ENCODE measurements at places on chromosomes 1 and 21.

- DNase-seq, result no peak
Observed at GRCh38 chr1:82491301-82492048, 690.7 kb downstream of the ADGRL2 start.

DNA sequence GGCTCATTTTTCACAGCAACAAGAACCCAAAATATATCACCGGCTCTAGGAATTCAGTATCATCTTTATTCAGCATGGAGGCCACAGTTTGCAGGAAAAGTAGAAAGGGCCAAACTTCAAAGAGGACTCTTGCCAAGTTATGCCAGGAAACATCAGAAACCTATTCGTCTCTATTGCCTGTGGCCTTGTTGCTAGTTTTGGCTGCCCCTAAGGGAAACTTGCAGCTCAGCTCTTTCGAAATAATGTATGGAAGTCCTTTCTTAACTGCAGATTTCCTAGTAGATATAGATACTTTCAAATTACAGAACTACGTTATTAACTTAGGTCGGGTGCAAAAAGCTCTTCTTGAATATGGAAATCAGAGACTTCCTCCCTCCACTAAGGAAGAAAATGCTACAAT, 4.2 kb upstream of the NENF start:
- DNase-seq, result no peak

- DNase-seq, result no peak
Observed at GRCh38 chr21:46482846-46483231, 24.1 kb downstream of the DIP2A start.

DNA sequence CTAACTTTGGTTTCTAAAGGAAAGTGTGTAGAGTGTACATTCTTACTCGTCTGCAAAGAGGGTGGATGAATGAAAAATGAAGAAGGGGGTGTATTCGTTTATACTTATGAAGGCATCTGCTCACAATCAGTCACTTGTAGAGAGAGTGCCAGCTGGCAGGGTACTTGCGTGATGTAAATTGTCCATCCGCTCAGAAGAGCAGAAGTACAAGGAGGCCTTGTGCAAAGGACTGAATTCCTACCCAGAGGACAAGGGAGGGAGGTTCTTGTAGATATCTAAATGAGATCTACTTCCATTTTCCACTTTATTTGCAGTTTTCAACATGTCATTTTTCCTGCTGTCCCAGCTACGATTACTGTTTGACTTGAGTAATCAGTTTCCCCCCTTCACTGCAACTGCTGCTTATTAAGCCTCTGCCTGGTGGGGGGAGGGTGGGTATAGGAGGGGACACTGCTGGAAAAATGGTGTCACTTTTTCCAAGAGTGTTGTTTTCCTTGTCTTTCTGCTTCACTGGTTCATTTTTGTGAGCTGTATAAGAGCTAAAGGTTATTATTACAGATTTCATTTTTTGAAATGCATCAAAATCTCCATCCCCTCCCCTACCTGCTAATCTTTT, 67.3 kb downstream of the LAMC1 start:
- DNase-seq, result no peak

GRCh38 chr1:147246044-147246690, 3.7 kb downstream of the CHD1L start:
- no peak for DNase-seq

GRCh38 chr1:207858281-207858680, 52.6 kb downstream of the CD34 start:
- DNase-seq, result no peak

DNA sequence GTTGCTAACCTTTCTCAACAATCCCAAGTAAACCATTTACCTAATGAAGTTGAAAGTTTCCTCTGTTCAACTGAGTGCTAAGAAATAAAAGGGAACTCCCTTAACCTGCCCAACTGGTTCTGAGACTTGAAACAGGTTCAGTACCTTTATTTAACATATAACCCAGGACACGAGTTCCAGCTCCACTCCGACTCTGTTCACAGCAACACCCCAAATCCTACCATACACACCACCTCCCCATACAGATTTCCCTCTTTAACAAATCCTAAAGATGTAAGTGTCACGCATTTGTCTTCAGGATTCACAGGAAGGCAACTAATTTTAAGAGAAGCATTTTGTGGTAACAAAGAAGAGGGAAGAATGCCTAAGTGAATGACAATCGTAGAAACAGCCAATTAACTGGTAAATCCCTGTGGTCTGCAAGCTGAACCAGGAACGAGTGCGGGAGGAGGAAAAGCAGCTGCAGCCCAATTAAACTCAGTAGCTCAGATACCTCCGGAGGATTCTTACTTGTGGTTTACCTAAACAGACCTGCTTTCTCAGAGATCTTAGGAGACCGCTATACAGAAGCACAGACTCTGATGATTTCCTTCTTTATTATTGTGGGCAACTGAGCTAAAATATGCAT, 134.5 kb upstream of the MAGI3 start:
- DNase-seq, result no peak

DNA sequence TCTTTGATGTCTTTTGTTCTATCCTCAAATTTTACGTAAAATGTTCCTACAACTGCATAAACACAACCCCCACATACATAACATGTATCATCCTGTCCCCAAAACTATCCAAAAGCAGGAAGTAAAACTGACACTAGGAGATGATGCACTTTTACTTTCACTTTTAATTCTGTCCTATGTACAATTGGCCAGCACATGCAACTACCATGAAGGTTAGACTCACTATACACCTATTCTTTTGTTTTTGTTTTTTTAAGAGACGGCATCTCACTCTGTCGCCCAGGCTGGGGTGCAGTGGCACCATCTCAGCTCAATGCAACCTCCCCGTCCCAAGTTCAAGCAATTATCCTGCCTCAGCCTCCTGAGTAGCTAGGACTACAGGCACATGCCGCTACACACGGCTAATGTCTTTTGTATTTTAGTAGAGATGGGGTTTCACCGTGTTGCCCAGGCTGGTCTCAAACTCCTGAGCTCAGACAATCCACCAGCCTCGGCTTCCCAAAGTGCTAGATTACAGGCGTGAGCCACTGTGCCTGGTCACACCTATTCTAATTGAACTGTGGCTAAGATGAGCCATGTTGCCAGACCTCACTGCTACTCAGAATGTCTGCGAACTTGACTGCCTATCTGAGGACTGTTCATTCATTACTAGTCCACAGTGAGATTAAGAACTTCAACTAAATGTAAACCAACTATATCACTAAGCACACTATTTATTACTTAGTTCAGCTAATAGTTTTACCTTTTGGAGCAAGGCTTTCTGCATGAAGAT, 48.0 kb downstream of the TOR3A start:
- no peak for DNase-seq

- no peak for DNase-seq
Observed at GRCh38 chr1:79646880-79647279, 640.4 kb upstream of the ADGRL4 start.

GRCh38 chr1:156494309-156494895, 6.2 kb downstream of the MEF2D start:
- DNase-seq, result no peak

DNA sequence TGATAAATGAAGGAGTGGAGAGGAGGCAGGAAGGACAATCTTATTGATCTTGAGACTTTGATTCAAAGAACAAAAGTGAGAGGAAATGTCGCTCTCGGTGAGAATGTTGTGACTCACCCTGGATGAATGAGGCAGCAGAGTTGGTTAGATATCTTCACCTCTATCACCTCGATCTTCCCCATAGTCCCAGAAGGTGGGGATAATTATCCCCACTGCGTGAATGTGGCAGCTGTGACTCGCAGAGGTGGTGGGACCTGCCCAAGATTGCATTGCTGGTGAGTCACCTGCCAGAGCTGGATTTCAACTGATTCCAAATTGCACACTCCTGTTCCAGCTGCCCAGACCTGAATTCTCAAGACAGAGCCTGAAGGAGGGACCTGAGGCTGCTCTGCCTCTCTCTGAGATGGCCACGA, 105.0 kb downstream of the MATN1 start:
- DNase-seq, result no peak

GRCh38 chr21:34105947-34106541, 32.7 kb downstream of the MRPS6 start:
- DNase-seq, result no peak

DNA sequence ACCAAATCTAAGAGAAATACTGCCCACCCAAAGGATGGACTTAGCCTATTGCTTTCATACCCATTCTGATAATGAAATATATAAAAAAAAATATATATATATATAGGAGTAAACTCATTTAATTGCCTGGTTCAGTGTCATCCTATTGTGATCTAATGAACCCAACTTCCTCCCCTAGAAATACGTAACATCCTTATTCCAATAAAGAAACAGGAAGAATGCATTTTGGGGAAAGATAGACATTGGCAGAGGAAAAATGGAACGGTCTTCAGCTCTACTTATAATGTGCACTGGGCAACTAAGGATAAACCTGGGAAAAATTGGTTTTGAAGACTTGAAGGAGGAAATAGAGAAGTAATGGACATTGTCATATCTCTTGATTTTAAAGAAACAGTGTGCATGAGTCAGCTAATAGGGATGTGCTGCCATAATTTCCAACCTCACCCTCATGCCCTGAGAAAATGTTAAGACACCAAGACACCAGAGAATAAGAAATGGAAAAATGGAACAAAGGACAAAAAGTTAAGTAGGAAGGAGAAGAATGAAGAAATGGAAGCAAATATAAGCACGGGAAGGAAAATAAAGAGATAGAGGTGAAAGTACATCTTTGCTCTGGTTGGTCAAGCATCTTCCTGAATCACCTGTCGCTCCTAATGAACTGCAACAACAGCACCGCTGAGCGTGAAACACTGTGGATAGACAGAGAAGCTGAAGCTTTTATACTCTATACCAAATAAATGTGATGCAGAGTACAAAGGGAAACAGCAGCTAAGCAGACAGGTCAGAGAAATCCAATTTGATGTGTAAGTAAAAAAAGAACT, 5.4 kb downstream of the UBR4 start:
- DNase-seq, result no peak
